ENCODE measurements at places on chromosomes 3 and 15.

- no peak for DNase-seq
These were observed 428.2 kb upstream of the IL12A start for GRCh38 chr3:159560214-159560979.

GRCh38 chr3:133948131-133948810 lies 52.6 kb upstream of the RAB6B start:
- DNase-seq, result no peak

DNA sequence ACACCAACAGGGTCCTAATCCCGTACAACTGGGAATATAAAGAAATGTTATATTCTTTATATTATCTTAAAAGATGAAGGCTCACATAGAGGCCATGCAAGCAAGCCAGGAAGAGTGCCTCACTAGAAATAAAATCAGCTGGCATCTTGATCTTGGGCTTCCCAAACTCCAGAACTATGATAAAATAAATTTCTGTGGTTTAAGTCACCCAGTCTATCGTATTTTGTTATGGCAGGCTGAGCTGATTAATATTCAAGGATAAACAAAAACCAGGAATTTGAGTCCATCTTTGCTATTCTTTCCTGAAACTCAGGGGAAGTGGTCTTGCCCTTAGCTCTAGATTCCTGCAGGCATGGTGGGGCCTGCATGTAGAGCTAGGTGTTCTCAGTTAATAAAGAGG lies 42.7 kb downstream of the ATOSA start:
- DNase-seq, result no peak

- no peak for DNase-seq
These were observed 183.4 kb upstream of the SLCO3A1 start for GRCh38 chr15:91670108-91670507.

DNA sequence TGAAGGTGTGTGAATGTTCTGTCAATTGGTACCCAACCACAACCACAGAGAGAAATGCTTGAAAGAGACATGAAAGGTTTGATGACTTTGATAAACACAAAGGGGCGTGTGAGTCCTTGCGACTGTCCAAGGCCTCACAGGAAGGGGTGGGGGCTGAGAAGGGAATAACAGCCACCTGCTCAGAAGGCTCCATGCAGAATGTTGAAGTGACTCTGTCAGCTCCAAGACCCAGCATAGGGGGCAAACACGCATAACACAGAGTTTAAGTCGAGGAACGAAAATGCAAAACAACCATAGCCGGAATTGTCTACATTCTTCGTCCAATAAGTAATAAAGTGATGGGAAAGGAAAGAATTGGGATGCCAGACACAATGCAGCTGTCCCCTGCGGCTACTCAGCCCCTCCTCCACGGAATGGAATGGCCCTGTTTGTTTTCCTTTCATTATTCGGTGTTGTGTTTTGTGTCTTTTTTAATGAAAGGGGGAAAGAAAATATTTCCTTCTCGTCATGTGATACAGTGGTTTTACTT lies 19.9 kb downstream of the TMEM212 start:
- no peak for DNase-seq

- DNase-seq, result no peak
These were observed 58.9 kb downstream of the LRRFIP2 start for GRCh38 chr3:37115446-37115845.

DNA sequence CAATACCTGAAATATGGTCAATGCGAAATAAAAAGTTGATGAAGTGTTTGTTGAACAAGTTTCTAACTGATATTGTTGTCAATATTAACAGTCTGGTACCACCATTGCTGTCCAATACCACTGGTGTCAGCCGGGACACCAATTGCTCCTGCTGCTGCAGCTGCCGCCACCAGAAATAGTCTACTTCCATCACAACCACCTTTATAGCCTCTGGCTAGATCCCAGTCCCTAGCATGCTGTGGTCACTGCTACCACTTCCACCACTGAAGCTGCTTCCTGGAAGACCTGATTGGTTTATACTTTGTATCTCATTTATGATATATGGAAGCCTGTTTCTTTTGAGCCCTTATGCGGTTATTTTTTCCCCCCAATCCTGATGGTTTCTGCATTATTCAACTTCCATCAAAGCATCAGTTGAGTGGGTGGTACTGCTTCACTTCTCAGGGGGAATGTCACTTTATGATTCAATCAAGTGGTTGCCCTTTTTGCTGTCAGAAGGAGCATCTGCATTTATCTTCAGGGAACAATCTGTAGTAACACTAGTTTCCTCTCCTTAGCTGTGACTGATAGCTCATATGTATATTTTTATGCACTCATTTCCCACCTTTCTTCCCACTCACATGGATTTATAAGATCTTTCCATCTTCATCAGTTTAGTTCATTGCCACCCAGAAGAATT lies 11.7 kb downstream of the LNP1 start:
- DNase-seq, result no peak

DNA sequence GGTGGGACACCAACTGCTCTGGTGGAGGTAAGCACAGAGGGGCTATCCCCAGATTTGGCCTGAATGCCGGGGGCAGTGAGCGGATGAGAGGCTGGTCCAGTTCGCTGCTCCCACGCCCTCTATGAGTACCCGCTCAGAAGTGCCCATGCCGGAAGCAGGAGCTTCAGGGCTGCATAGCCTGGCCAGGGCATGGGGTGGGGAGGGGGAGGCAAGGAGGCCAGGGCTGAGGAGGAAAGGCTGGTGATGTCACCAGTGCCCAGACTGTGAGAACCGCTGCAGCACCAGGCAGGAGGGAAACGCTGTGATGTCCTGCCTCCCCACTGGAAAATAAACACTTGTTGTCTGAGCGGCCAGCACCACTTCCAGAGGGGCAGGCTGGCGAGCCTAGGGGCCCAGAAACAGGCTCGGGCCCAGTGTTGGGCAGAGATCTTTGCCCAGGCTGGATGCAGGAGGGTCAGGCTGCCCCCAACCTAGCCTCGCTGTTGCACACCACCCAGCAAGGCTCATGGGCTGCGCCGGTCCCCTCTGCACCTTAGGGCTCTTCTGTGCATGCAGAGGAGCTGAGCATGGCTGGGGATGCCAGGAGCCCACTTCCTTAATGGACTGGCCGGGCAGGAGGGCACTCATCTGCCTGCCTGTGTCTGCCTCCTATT lies 10.9 kb upstream of the DLL4 start:
- no peak for DNase-seq

DNA sequence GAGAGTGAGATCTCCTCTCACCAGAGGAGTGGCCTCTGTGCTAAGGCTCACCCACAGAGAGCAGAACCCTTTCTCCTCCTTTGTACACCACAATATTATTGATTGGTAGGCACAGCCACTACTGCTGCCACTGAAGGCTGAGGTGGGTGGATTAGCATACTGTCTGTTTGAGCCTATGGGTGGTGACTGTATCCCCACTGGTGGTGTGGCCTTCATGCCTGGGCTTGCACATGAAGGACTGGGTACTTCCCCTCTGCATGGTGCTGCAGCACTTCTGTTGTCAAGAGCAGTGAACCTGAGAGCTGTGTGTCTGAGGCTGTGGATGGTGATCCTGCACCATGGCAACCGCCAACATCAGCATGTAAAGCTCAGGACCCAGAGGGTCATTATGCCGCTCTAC lies 35.7 kb upstream of the NECTIN3 start:
- DNase-seq, result no peak

- DNase-seq, result peak; percentile 79
These were observed 57.5 kb upstream of the HACD2 start for GRCh38 chr3:123642182-123642956.

- no peak for DNase-seq
These were observed 75.1 kb downstream of the ARRDC4 start for GRCh38 chr15:98035577-98036010.

- no peak for DNase-seq
These were observed 89.9 kb upstream of the PRR23E start for GRCh38 chr3:127103080-127103479.
